Ascending aorta (tissue), 2 donors: ENCODE measurements at places on chromosomes 12 and 14.

DNA sequence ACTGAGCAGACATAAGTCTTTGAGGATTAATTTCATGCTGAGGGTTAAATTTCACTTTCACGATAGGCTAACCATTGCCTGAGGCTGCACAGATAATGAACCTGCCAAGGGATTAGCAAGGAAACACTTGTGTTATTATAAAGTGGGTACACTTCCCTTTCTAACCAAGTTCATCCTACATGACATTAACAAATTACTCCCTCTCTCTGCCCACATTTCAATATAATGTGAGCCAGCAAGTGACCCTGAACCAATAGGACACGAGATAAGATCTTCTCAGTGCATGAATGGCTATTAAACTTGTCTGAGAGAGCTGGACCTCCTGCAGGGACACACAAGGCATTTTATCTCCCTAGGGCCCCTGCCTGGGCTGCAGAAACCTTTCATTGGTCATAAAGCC is 173.5 kb downstream of the PAX9 start:
- no peak for DNase-seq

- DNase-seq = no peak
These were observed 1277.0 kb downstream of the TMEM121 start for GRCh38 chr14:106803379-106803778.

- DNase-seq = no peak
These were observed 90.9 kb upstream of the PKP2 start for GRCh38 chr12:32987512-32987911.

DNA sequence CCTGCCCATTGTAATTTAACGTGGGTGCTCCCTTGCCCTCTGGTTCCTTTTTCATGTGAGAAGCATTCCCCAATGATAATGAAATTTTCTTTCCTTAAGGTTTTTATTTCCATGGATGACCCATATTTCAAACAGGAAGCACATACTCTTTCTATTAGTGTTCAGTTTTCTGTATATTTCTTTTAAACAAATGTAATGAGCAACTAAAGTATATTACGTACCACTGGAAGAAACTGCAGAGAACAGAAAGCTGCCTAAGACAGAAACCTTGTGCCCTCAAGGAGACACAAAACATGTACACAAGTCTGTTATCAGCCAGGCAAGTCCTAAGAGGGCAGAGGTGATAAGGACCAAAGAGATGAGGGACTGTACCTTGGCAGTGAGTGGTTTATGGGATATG is 414.9 kb downstream of the ETNK1 start:
- DNase-seq = no peak

DNA sequence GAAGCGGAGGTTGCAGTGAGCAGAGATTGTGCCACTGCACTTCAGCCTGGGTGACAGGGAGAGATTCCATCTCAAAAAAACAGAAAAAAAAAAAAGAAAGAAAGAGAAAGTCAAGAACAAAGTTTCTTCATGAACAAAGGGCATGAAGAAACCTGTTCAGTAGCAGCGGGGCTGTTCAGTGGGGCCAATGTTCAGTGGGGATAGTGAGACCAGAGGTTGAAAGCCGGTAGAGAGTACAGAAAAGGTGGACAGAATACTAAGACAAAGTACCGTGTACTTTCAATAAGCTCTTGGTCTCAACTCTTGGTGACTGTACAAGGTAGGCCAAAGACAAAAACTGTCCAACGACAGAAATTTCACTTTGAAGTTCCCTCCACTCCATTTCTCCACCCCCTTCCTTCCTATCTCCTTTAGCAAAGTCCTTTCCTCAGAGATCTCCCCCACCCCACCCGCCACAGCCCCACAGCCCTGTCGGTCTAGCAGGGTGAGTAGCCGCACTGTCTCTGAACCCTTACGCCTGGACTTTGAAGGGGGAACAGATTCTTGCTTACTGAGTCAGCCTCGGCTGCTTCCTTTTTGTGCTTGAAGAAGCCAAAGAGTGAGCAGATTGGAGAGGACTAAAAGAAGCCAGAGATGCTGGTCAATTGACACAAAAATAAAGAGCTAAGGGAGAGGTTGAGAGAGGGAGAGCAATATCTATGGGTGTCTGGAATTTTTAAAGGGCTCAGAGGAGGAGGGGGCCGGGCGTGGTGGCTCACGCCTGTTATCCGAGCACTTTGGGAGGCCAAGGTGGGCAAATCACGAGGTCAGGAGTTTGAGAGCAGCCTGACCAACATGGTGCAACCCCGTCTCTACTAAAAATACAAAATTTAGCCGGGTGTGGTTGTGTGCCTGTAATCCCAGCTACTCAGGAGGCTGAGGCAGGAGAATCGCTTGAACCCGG is 44.2 kb upstream of the FOS start:
- peak; percentile 48 for DNase-seq

GRCh38 chr12:32440120-32440865 is 40.9 kb downstream of the FGD4 start:
- no peak for DNase-seq

- DNase-seq = no peak
These were observed 52.8 kb upstream of the CCDC91 start for GRCh38 chr12:28137414-28137813.

DNA sequence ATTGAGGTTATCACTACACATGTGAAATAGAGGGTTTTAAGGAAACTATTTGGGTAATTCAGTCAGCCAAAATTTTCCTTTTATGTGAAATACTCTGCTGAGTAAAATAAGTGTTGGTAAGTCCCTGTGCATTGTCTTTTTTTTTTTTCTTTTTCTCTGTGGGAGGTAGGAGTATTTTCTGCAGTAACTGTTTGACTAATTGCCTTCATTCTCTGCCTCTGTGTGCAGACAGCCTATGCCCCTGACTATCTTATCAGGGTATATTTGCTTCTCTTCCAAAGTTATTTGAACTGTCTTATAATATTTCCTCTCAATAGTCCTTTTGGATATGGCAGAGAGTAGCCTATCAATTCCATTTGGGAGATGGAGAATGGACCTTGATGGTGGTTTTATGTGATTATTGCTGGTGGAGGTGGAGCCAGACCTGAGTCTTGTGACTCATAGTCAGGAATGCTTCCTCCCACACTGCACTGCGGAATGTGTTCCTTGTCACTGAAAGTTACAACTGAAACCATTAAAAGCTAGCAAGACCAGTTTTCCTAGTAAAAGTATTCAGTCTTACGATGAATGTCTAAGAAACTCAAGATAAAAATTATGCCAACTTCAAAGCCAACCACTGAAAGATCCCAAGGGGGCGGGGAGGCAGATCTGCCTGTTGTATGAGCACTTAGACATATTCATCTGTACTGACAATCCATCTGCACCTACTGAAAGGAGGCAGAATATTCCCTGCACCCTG is 40.9 kb upstream of the STXBP6 start:
- DNase-seq = no peak

DNA sequence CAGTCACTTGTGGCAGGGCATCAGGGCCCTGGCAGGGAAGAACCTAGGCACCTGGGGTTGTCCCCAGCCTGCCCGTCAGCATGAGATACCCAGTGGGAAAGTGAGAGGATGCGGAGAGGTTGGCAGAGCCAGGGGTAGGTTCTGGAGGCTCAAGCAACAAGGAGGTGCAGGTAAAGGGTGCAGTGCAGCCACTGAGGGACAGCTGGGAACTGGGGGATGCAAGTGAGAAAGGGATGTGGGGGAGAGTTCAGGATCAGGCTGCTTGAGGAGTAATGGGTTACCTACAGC is 18.7 kb downstream of the VASH1 start:
- DNase-seq = no peak

GRCh38 chr12:131511803-131512561 is 198.9 kb upstream of the SFSWAP start:
- DNase-seq = no peak
